ENCODE measurements at places on chromosomes 7 and 10. TPM values are rescaled to one million over a fixed set of nuclear protein-coding genes. Genes with fewer than 3 reads are reported as not detected.

The TYW1B gene
- 0.99 TPM for total RNA-seq

GRCh38 chr7:25911738-25912607, 240.0 kb upstream of the NFE2L3 start:
- no peak for DNase-seq

DNA sequence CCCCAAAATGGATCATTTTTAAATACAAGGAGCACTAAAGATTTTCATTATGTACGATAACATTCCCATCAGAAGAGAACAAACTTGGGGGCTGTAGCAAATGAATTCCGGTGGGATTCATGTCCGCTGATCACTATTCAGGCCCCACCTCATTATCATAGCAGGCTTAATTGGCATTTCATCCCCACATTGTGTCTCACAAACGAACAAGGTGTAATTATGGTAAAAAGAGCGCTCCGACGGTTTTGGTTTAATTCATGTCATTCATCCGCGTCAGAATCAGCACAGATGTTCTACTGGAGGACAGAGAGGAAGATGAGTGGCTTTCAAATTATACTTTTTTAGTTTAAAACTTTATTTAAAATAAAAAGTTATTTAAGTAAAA, 124.7 kb downstream of the MAD1L1 start:
- DNase-seq = no peak

DNA sequence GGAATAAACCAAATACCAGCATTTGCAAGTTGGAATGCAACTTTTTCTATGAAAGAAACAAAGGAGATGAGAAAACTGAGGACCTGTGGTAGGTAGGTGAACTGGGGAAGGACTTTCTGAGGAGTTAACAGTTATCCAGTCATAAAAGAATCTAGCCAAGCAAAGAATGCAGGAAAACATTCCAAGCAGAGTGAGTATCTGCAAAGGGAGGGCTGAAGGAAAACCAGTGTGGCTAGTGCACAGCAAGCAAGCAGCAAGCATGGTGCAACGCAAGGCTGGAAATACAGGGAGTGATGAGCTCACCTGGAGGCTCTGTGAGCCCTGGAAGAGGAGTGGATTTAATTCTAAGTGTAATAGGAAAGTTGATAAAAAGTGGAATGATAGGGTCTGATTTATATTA, 44.0 kb downstream of the RTKN2 start:
- DNase-seq = peak; percentile 71

DNA sequence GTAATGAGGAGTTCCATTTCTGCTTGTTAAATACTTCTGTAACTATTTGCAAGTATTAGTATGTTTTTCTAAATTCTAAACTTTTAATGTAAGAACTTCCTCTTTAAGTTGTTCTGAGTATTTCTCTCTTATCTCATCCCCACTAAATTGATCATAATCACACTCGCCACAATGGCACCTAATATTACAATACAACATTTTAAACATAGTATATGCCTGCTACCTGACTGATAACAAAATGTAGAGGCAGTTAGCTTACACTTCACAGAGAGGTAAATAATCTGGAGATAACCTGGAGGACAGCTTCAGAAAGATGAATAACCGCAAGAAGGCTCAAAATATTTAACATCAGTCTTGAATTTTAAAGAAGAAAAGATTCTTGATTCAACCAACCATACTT, 48.6 kb downstream of the HIBADH start:
- DNase-seq = no peak

Measured in fibroblast of the aortic adventitia (primary cell).